Pulmonary artery endothelial cell (primary cell): ENCODE measurements at places on chromosomes 6 and 20.
A peak's percentile ranks its signal among the peaks of the same experiment; 100 is the strongest.

- DNase-seq = no peak
Measured at GRCh38 chr6:43838276-43839036, 68.4 kb downstream of the VEGFA start.

GRCh38 chr6:753486-753885, 60.5 kb upstream of the EXOC2 start:
- DNase-seq = no peak

- no peak for DNase-seq
Measured at GRCh38 chr6:118514689-118515088, 33.4 kb upstream of the PLN start.

DNA sequence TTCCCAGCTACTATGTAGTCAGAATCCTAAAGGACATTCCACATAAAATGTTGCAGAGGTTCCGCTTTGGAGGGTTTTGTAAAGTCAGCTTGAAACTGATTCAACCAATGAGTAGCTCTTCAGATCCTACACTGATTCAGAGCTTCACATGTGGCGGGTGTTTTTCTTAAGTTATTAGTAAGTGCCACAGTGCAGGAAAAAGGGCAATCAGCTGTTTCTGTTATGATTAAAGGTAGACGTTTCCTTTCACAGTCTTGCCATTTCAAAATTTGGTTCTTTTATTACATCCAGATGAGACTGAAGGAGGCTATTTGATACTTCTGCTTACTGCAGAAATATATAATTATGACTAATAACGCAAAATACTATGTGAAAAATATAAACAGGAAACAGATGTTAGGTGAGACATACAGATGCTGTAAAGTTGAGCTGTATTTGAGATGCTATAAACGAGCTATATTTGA, 443.9 kb downstream of the CDKAL1 start:
- DNase-seq = peak; percentile 47

GRCh38 chr20:63223121-63223825, 7.3 kb upstream of the YTHDF1 start:
- DNase-seq = no peak

DNA sequence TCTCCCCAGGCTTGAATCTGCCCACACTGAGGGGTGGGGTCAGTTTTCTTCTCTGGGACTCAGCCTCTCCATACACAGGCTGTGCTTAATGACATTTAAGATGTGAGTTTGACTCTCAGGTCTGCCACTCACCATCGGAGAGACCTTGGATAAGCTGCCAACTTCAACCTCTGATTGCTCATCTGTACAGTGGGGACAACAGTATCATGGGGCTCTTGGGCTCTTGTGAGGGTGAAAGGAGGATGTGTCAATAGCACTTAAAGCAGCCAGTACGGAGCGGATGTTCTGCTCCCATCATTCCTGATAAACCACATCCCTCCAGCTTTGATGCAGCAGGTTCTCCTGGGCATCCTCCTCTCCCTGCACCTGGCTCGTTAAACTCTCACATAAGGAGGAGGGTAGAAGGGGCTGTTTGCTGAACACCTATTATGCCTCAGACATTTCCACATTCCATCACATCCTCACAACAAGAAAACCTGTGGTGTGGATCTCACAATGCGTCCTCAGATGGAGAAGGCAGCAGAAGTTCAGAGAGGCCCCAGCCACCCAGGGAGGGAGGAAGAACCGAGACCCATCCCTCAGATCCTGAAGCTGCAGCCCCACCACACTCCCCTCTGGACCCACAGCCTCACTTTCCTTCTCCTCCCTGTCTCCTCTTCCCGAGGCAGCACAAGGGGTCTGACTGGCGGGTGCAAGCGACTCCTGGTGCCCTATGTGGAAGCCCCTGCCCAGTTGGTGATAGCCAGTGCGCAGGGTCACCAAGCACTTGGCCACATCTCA, 1.9 kb upstream of the PDYN start:
- no peak for DNase-seq

- no peak for DNase-seq
Measured at GRCh38 chr20:19453410-19453809, 241.0 kb downstream of the SLC24A3 start.

- no peak for DNase-seq
Measured at GRCh38 chr6:13280254-13280653, 48.1 kb downstream of the TBC1D7 start.

DNA sequence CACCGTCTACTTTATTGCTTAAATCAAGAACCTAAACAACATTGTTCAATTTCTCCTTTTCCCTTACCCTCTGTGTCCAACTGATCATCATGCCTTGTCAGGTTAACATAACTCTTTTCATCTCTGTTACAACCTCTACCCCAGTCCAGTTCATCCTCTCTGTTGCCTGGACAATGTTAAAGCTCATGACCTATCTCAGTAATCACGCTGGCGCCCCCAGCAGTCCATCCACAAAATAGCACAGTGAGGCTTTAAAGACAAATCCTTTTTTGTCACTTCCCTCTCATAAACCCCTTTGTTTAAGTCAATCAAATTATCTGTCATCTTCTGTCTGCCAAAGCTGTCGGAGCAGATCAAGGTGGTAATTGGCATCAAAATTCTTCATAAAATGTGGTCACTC, 140.1 kb downstream of the QKI start:
- DNase-seq = no peak

DNA sequence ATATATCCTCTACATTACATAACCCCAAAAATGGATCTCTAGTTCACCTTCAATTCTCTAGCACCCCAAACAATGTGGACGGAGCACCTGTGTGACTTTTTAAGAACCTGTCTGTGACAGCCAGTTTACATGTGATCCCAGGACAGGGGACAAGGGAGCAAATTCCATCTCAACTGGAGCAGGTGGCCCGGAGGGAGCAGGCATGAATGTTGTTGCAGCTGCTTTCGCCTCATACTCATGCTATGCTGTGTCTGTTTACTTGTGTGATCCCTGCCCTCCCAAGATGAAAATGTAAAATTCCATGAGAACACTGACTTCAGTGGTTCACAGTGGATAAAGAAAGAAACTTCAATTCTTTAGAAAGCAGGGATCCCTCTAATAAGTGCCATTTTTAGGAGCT, 600.3 kb downstream of the CDH26 start:
- no peak for DNase-seq

- no peak for DNase-seq
Measured at GRCh38 chr6:44291841-44292240, 21.3 kb downstream of the AARS2 start.

DNA sequence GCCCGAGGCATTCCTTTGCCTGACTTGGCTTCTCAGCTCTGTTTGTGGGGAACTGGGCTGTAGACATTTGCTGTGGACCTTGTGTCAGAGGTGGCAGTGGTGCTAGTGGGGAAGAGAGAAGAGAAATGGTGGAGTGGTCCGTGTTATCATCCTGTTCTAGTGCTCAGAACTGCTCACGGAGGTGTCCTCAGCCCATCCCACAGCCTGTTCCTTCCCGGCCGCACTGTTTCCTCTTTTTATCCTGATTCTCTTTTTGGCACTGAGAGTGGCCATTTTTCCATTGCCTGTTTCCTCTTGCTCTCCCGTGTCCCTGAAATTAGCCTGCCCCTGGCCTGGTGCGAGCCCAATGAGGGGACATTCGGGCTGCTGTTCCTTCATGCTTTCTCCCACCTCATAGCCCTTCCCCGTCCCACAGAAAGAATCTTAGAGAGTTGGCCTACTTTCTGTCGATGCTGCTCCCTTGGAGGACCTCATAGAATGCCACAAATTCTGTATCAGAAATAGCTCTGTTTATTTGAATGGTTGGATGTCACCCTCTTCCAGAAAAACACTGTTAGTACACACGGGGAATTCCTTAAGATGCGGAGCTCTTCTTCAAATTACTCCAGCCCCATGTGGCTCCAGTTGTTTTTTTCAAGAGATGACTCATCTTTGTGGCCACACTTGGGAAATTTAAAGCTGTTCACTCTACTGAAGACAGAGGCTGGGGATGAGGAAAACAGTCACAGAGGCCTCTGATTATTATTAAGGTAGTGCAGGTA, 26.1 kb downstream of the FARS2 start:
- DNase-seq = no peak

- peak; percentile 57 for DNase-seq
Measured at GRCh38 chr20:45833030-45833882, at the start of gene SNX21. SNX21 (plus strand) TSS chr20:45833799; CDS start chr20:45833920, 121 bp downstream.

- DNase-seq = no peak
Measured at GRCh38 chr6:24930431-24930871, 5.3 kb downstream of the RIPOR2 start.

GRCh38 chr6:34386316-34387137, 5.9 kb downstream of the NUDT3 start:
- no peak for DNase-seq

GRCh38 chr6:149422581-149422980, 22.5 kb downstream of the SUMO4 start:
- no peak for DNase-seq
